ENCODE measurements at places on chromosomes 7 and 10. TPM values are rescaled to one million over a fixed set of nuclear protein-coding genes. Genes with fewer than 3 reads are reported as not detected.

The XRCC2 gene
- 9.5 TPM for polyA plus RNA-seq

The ZNF117 gene
- polyA plus RNA-seq, result 57.5 TPM

The TAF3 gene
- polyA plus RNA-seq, result 10.1 TPM

The LRRC17 gene
- 201 TPM for polyA plus RNA-seq

The IFIT5 gene
- polyA plus RNA-seq, result 17.4 TPM

The FGF8 gene
- polyA plus RNA-seq, result not detected

The MMD2 gene
- 0.17 TPM for polyA plus RNA-seq

The SPDYE16 gene
- polyA plus RNA-seq, result 3.3 TPM

The GRB10 gene
- polyA plus RNA-seq, result 38.8 TPM

The CPEB3 gene
- polyA plus RNA-seq, result 3.3 TPM

The ACSM6 gene
- polyA plus RNA-seq, result 0.38 TPM

- no peak overlapping the region for H3K4me3 ChIP-seq
- no peaks in the 10 kb centered on the region for H3K4me1 ChIP-seq
- H3K27ac ChIP-seq, result no peak overlapping the region
- peaks cover 38% of the 10 kb centered on the region for H3K27me3 ChIP-seq
- DNase-seq, result no peak
- no peaks in the 10 kb centered on the region for H3K36me3 ChIP-seq
These were observed 71.4 kb downstream of the KCNMA1 start for GRCh38 chr10:77566236-77566635.

DNA sequence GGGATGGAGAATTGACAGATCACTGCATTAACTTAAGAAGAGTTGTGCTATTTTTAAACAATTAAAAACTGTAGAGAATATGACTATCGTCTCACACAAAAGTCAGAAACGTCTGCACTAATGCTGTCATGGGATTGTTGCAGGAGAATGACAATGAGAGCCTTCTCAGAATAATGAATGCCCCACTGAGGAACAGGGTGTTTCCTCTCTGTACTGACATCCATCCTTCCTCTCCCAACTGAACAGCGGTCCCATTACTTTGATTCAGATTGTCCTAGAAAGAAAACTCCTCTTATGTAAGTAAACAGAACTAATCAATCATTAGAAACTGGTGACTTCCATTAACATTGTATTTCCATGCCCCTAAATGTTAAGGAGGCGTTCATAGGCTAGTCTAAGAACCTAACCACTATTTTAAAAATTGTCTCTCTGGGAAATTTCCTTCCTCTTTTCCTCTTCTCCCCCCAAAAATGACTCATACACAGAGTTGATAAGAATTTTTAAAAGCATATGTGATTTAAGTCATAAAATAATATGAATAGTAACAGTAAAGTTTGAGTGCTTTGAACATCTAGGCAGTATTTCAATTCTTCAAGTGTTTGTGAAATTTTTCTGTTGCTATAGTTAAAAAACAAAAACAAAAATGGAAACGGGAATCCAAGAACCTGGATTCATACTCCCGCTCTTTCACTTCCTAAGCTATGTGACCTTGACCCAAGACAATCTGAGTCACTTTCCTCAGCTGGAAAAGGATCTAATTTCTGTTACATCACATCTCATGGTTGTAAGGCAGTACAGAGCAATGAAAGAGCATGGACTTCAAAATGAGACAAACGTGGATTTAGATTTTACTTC, 12.7 kb upstream of the MACC1 start:
- no peaks in the 10 kb centered on the region for H3K36me3 ChIP-seq
- H3K27ac ChIP-seq, result peak overlapping the region; percentile 30
- H3K4me3 ChIP-seq, result no peak overlapping the region
- DNase-seq, result no peak

GRCh38 chr7:140656548-140657515, 15.9 kb upstream of the ADCK2 start:
- no peaks in the 10 kb centered on the region for H3K36me3 ChIP-seq
- no peak for DNase-seq
- no peak overlapping the region for H3K4me3 ChIP-seq

GRCh38 chr7:134901389-134902020, 84.8 kb upstream of the AGBL3 start:
- H3K27me3 ChIP-seq, result no peaks in the 10 kb centered on the region
- H3K4me3 ChIP-seq, result no peak overlapping the region
- H3K36me3 ChIP-seq, result no peaks in the 10 kb centered on the region
- no peak overlapping the region for H3K27ac ChIP-seq
- DNase-seq, result no peak

GRCh38 chr10:114520453-114520852, 116.2 kb upstream of the AFAP1L2 start:
- no peaks in the 10 kb centered on the region for H3K36me3 ChIP-seq
- no peaks in the 10 kb centered on the region for H3K27me3 ChIP-seq
- no peak overlapping the region for H3K4me3 ChIP-seq
- H3K27ac ChIP-seq, result peak overlapping the region; percentile 50

DNA sequence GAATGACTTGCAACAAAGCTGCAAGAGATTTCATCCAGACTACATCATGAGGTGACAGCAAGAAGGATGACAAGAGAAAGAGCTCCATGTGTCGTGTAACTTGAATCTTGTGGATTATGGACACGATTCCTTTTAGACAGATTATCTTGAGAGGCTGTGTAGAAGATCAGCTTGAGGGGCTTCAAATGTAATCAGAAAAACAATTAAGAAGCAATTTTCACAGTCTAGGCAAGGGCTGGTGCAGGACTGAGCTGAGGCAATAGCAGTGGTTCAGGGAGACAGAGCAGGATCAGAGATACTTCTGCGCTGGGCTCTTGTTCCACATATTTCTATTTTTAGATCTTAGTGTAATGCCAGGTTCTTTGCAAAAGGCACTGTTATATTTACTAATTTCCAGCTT, 253.0 kb upstream of the COBL start:
- no peaks in the 10 kb centered on the region for H3K27me3 ChIP-seq
- no peaks in the 10 kb centered on the region for H3K4me1 ChIP-seq
- H3K36me3 ChIP-seq, result no peaks in the 10 kb centered on the region
- no peak for DNase-seq
- H3K4me3 ChIP-seq, result no peak overlapping the region

- H3K4me3 ChIP-seq, result no peak overlapping the region
- DNase-seq, result no peak
- peak overlapping the region; percentile 76 for H3K27ac ChIP-seq
- peaks cover 60% of the 10 kb centered on the region for H3K4me1 ChIP-seq
- H3K36me3 ChIP-seq, result no peaks in the 10 kb centered on the region
These were observed 15.1 kb downstream of the SNX10 start for GRCh38 chr7:26306790-26307189.

- H3K4me1 ChIP-seq, result no peaks in the 10 kb centered on the region
- DNase-seq, result peak; percentile 84
- peaks cover 9% of the 10 kb centered on the region for H3K36me3 ChIP-seq
- H3K4me3 ChIP-seq, result no peak overlapping the region
- no peak overlapping the region for H3K27ac ChIP-seq
These were observed 93.2 kb downstream of the REEP3 start for GRCh38 chr10:63614371-63614891.

DNA sequence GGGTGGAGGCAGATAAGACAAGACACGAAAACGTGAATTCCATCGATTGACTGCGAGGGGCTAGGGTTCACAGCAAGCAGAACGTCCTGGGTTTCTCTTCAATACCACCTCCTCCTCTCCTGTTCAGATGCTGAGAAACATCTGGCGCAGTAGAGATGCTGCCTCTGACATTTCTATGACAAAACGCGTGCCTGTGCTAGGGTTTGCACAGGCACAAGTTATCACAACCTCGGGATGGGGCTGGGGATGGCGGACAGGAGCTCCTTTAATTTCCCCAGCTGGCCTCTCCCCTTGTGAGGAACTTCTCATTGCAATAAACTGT, 99.8 kb upstream of the SVIL start:
- H3K4me1 ChIP-seq, result peaks cover 59% of the 10 kb centered on the region
- no peaks in the 10 kb centered on the region for H3K36me3 ChIP-seq
- no peaks in the 10 kb centered on the region for H3K27me3 ChIP-seq
- peak overlapping the region; percentile 82 for H3K4me3 ChIP-seq
- no peak for DNase-seq

GRCh38 chr10:50610368-50610767, 13.4 kb downstream of the SGMS1 start:
- peaks cover 15% of the 10 kb centered on the region for H3K4me1 ChIP-seq
- peak; percentile 87 for DNase-seq
- H3K36me3 ChIP-seq, result no peaks in the 10 kb centered on the region
- no peak overlapping the region for H3K4me3 ChIP-seq
- no peaks in the 10 kb centered on the region for H3K27me3 ChIP-seq
- no peak overlapping the region for H3K27ac ChIP-seq

GRCh38 chr7:30933124-30933974, 21.7 kb downstream of the AQP1 start:
- H3K27ac ChIP-seq, result no peak overlapping the region
- H3K4me1 ChIP-seq, result no peaks in the 10 kb centered on the region
- no peak overlapping the region for H3K4me3 ChIP-seq
- no peaks in the 10 kb centered on the region for H3K36me3 ChIP-seq
- no peak for DNase-seq

- DNase-seq, result no peak
- H3K4me1 ChIP-seq, result no peaks in the 10 kb centered on the region
These were observed 11.7 kb downstream of the CREB5 start for GRCh38 chr7:28423918-28424514.

DNA sequence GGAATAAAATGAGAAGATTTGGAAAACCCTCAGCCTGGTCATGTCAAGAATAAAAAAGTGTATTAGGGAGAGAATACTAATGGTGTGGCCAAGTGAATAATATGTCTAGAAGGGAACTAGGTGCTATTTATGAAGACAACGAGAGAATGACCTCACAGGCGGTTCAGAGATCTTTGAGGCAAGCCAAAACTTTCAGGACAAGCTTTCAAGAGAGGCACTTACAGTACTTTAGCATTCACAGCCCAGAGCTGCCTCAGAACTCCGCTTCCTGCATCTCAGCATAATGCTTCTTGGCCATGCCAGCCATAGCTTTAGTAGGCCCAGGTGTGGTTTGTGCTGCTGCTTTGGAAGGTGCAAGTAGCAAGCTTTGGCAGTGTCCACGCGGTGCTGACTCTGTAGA, 37.2 kb upstream of the CCDC7 start:
- no peaks in the 10 kb centered on the region for H3K36me3 ChIP-seq
- DNase-seq, result no peak
- no peak overlapping the region for H3K4me3 ChIP-seq
- H3K27ac ChIP-seq, result no peak overlapping the region
- H3K27me3 ChIP-seq, result no peaks in the 10 kb centered on the region
- H3K4me1 ChIP-seq, result peaks cover 5% of the 10 kb centered on the region

DNA sequence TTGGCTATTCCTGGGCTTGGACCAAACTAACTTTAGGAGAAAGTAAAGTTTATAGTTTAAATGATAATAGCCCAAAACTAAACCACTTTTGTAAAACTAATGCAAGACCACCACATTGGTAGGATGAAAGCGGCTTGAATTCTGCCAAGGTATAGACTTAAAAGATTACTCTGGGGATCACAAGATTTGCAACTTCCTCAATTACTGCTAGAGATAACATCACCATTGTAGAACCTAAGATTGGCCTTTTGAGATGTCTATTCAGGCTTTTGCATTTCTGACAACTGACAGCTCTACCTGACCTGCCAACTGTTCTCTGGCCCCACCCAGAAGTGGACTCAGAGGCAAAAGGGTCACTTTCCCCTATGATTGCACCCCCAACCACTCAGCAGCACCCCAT, 162.4 kb downstream of the TNS3 start:
- no peak overlapping the region for H3K27ac ChIP-seq
- H3K36me3 ChIP-seq, result no peaks in the 10 kb centered on the region
- no peaks in the 10 kb centered on the region for H3K27me3 ChIP-seq
- DNase-seq, result no peak
- no peak overlapping the region for H3K4me3 ChIP-seq
- no peaks in the 10 kb centered on the region for H3K4me1 ChIP-seq

- no peak overlapping the region for H3K4me3 ChIP-seq
- H3K27ac ChIP-seq, result no peak overlapping the region
- DNase-seq, result no peak
- H3K27me3 ChIP-seq, result no peaks in the 10 kb centered on the region
- no peaks in the 10 kb centered on the region for H3K36me3 ChIP-seq
- no peaks in the 10 kb centered on the region for H3K4me1 ChIP-seq
These were observed 18.0 kb upstream of the MKRN1 start for GRCh38 chr7:140497241-140497769.

DNA sequence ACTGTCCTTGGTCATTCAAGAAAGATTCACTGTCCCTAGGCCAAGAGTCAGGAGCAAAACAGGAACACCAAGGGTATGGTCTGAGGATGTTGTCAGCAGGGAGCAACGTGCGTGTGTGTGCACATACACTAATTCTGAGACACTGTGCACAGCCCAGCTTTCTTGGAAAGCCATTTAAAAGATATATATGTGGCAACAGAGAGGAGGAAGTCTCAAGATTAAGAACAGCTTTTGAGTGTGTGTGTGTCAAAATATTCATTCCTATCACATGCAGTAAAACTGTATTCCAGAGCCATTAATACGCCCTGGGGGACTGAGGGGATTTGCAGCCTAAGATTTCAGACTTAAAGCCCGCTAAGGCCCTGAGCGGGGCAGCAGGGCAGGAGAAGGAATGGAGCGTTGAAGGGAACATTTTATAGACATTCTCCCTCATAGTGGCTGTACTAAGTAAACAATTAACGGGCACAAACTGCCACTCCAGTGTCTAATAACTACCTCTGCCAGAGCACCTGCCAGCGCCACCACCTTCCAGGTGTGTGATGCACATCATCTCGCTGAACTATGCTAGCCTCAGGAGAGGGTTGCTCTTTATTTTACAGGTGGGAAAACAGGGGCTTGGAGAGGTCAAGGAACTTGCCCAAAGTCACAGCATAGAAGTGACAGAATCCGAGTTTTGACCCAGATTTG, 2.0 kb downstream of the NOD1 start:
- H3K36me3 ChIP-seq, result no peaks in the 10 kb centered on the region
- H3K27ac ChIP-seq, result peak overlapping the region; percentile 39
- no peaks in the 10 kb centered on the region for H3K27me3 ChIP-seq
- peak overlapping the region; percentile 53 for H3K4me3 ChIP-seq
- peaks cover 59% of the 10 kb centered on the region for H3K4me1 ChIP-seq
- DNase-seq, result no peak

DNA sequence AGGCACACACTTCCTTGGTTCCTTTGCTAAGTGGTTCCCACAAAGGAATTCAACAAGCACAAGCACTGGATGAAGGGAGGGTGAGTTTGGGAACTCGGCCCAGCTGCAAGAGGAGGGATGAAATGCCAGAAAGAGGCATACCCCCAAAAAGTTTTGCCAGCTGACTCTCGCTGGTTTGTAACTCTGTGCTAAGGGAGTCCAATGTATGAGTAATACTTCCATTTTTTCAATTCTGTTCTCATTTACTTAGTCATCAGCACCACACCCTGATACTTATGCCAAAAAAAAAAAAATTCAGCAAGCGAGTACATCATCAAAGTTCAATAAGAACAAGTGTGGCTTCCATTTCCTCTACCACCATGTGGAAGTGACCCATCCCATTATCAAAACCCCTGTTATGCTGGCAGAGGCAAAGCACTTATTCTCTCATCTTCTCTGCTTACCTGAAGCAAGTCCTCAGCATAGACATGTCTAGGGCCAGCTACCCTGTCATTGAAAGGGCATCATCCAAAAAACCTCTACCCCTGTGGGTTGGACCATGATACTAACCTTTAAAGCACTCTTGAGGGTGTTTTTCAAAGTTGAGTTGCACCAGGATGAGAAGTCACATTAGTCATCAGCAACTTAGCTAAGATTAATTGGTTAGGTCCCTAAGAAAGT, 6.9 kb upstream of the HYCC1 start:
- H3K4me3 ChIP-seq, result no peak overlapping the region
- peaks cover 17% of the 10 kb centered on the region for H3K4me1 ChIP-seq
- H3K27me3 ChIP-seq, result no peaks in the 10 kb centered on the region
- H3K36me3 ChIP-seq, result no peaks in the 10 kb centered on the region
- peak overlapping the region; percentile 29 for H3K27ac ChIP-seq
- DNase-seq, result no peak
